ENCODE measurements at places on chromosomes 12 and 14.

DNA sequence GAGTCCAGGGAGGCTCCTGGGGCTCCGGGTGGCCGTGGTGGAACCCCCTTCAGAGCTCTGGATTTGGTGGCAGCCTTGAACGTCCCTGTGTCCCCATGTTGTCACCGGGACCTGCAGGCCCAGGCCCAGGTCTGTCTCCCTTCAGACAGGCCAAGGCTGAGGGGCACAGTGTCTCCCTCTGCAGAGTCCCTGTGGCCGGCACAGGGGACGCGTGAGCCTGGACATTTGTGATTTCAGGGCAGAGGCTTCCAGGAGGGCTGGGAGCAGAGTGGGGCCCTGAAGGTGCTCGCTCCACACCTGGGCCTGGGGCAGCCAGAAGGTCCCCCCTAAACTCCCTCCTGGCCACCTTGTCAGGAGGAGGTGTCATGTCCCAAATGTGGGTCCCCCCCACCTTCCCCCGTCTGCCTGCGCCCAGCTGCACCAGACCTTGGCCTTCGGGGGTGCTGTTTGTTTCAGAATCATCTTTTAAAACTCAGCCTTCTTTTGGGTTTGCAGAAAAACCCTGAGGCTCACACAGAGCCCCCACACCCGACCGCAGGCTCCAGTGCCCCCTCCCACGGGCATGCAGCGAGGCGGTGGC, 47.6 kb downstream of the KIF26A start:
- DNase-seq, result no peak

- DNase-seq, result no peak
Measured at GRCh38 chr14:97426776-97427175, 629.6 kb downstream of the VRK1 start.

DNA sequence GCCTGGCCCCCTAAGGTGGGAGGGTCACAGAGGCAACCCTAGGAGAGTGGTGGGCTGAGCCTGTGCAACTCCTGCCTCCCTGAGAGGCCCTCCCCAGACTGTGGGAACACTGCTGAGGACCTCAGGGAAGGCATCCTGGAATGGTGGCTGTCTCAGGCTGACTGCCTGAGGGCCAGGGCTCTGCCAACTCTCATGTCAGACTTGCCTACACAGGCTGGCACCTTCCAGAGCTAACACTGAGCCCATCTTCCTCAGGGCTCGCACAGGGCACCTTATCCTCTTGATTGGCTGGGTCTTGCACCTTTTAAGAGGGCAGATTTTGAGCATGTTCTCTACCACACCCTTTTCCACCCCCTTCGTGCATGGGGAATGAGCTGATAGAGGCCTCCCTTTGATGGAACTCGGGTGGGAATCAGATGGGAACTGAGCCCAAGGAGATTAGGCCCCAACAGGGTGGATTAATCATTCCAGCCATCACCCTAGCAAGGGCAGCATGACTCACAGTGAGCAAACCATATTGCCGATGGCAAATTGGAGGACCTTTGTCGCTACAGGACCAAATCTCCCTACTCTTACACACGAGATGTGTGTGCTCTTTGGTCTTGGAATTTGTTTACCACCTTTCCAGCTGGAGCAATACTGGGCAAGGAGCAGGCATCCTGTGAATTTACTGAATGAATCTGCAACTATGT, 702.8 kb downstream of the VRK1 start:
- no peak for DNase-seq

- DNase-seq, result no peak
Measured at GRCh38 chr14:22812744-22813143, 2.5 kb downstream of the SLC7A7 start.

DNA sequence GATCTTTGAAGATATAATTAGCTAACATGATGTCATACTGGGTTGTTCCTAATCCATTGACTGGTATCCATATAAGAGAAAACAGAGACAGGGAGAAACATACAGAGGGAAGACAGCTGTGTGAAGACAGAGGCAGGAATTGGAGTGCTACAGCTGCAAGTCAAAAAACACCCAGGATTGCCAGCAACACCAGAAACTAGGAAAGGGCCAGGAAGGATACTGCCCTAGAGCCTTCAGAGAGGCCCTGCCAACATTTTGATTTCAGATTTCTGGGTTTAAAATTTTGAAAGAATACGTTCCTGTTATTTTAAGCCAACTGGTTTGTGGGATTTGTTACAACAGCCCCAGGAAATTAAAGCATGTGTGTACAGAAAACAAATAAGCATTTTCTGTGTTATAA, 473.7 kb upstream of the FLRT2 start:
- DNase-seq, result no peak

GRCh38 chr12:131829356-131829747, 1.2 kb downstream of the MMP17 start:
- no peak for DNase-seq

DNA sequence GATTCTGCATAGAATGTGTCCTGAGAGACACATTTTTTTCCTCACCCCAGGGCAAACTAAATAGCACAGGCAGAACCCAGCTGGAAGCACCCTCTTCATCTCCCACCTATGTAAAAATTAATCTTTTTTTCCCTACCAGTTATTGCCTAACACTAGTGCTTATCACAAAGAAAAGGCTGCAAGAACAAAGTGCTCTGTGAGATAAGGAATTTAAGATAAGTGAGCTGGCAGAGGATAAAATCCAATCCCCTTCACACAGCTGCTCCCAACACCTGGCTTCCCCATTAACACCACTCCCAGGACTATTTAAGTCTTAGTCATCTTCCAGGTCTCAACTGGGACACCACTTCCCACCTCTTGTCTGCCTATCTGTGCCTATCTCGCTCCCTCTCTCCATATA, 75.2 kb downstream of the TTC9 start:
- DNase-seq, result no peak

DNA sequence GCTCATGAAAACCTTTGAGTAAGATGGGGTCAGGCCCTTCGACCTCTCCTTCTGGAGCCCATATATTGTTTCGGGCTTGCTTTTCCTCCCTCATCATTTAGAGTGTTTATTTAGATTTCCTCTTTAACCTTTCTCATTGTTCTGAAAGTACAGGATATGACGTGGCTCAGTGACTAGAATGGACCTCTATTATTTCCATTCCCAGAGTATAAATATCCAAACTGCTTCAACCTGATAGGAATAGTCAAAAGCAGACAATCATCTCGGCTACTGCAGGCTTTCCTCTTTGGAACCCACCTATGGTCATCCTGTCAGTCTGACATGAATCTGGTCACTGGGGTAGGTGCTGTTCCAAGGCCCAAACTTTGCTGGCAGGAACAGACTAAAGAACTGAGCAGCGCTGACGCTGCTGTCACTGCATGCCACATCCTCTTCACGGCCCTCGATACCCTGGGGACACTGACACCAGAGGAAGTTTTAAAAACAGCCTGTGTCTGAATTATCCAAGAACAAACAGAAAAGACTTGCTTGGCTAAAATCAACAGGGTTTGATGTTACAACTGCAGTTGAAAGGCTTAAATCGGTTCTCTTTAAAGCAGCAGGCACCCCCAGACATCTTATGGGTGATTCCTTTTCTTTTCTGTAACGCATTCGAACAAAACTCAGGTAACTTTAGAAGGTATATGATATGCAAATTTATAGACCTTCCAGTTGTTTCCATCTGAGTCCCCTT, 5.0 kb upstream of the DDX47 start:
- DNase-seq, result no peak

DNA sequence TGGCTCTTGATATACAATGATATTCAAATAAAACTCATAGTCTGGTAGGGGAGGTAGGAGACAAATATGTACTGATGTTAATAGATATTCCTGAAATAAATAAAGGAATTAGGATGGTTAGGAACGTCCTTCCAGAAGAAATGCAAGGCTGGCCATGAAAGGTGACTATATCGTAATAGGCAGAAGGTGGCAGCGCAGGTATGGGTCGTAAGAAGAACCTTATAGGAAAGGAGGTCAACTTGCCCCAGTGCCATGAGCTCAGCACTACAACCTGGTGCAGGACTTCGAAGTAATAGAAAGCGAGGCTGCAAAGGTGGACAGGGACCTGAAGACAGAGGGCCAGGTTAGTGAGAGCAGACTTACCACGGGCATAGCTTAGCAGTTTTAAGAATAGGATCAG, 55.3 kb upstream of the FGD4 start:
- DNase-seq, result no peak

Measured in NCI-H1694 treated with DMSO at 0.1 percent for 48 hours (cell line).